ENCODE measurements at places on chromosomes 4 and X. TPM values are rescaled to one million over a fixed set of nuclear protein-coding genes. Genes with fewer than 3 reads are reported as not detected.

- no peak for DNase-seq
These were observed 201.0 kb upstream of the MAMLD1 start for GRCh38 chrX:150162141-150162540.

GRCh38 chr4:4502694-4503311 lies 39.0 kb downstream of the STX18 start:
- no peak for DNase-seq

DNA sequence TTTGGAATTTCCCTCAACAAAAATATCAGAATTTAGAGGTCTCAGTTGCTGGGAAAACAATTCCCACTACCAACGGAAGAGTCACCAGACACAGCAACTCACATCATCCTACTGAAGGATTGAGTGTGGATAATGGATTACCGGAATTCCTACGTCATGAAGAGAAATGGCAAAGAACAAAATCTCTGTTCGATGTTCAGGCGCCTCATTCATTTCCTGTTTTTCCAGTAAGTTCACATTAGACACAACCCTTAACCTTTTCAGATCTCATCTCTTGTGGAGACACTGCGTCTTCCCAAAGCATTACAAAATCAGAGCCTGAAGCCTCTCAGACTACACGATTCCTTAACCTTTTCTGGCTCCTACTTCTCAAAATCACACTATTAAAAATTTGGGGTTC lies 58.5 kb upstream of the CPEB2 start:
- DNase-seq, result no peak

DNA sequence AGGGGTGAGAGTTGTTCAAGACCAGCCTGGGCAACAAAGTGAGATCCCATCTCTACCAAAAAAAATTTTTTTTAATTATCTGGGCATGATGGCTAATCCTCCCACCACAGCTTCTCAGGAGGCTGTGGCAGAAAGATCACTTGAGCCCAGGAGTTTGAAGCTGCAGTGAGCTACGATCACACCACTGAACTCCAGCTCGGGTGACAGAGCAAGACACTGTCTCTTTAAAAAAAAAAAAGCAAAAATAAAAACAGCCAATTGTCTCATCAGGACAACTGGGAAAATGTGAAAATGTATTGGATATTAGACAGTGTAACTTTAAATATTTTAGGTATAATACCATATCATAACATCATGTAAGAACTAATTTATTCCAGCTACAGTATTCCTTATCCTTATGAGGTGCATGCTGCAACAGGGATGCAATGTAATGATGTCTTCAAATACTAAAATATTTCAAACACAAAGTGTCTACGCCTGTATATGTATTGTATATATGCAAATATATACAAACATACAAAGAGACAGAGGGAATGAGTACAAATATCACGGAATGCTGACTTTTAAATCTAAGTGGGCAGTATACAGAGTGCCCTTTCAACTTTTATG lies 17.2 kb downstream of the FAM13A start:
- no peak for DNase-seq

GRCh38 chr4:64857198-64857597 lies 447.9 kb upstream of the TECRL start:
- DNase-seq, result no peak

DNA sequence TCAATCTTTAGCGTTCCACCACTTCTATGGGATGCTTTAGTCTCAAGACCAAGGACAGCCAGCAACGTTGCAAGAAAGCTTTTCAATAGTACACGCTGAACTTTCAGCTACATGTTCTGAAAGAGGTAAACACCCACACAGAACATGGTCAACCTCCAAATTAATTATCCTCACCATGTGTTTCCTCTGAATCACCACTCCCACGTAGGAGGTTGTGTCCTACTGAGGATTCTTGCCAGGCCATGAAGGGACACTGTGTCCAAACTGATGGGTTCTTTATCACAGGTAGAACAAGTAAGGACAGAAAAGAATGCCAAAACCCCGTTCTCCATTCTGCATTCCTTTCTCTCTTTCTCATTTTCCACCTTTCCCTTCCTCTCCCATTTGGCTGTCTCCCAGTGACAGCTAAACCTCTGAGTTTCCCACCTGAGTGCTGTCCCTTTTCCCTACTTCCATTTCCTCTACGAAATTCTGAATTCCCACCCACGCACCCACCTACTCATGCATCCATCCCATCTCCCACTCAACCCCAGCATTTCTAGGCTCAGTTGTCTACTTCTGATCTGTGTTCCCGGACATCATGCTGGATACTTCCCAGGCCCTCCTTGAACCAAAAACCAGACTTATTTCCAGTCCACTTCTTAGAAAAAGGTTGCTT lies 29.0 kb upstream of the GPM6B start:
- DNase-seq, result no peak

- no peak for DNase-seq
These were observed 145.1 kb upstream of the MSX1 start for GRCh38 chr4:4714331-4714730.

DNA sequence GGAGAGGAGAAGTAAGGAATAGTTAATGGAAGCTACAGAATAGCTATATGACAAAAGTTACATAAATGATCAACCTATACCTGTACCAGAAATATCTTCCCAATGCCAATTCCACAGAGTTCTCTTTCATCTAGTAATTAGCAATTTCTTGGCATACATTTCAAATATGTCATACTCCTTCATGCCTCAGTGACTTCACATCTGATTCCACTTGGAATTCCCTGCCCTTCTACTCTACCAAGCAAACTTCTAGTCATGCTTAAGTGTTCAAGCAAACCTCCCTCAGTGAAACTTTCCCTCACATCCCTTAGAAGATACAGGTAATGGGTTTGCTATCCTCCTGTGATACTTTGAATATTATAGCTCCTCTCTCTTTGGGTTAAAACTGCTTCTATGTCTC lies 127.1 kb downstream of the KLHL13 start:
- no peak for DNase-seq

DNA sequence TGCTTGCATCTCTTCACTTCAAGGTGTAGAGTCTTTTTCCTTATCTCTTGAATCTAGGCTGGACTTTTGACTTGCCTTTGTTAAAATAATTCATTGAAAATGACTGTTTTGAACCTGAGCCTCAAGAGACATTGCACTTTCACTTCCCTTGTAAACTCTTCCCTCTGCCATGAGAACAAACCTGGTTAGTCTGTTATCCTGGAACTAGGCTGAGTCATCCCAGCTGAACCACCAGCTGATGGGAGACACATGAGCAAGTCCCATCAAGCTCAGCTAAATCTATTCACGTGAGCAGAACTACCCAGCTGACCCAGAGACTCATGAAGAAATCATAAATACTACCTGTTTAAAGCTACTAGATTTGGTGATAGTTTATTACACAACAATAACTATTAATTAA lies 202.3 kb upstream of the CENPE start:
- DNase-seq, result no peak

GRCh38 chr4:56303921-56304320 lies 83.4 kb downstream of the AASDH start:
- DNase-seq, result no peak

The SLC10A7 gene
- 24.1 TPM for total RNA-seq

The MGARP gene
- 0.49 TPM for total RNA-seq

The GAB3 gene
- total RNA-seq, result 6.0 TPM

The TEX13B gene
- total RNA-seq, result not detected

The GAGE12H gene
- total RNA-seq, result not detected
